Substantia nigra (tissue), 51 donors: ENCODE measurements at places on chromosomes 5 and 9.

- DNase-seq = no peak
Measured at GRCh38 chr9:104836767-104837166, 72.8 kb downstream of the NIPSNAP3B start.

DNA sequence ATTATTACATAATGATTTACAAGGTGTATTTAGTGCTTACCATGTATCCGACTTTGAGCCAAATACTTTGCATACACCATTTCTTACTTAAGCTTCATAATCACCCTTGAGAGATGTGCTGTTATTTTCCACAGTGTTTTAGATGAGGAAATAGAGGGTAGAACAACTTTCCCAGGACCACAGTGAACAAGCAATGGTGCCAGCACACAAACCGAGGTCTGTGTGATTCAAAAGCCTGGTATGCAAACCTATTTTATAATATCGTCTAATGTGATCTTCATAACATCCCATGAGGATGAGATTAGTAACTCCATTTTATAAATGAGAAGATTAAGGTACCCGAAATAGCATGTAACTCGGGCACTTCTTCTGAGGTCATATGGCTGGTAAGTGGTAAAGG is 294.7 kb downstream of the NSG2 start:
- no peak for DNase-seq

GRCh38 chr9:127075624-127076372 is 46.6 kb downstream of the ANGPTL2 start:
- DNase-seq = no peak

- DNase-seq = no peak
Measured at GRCh38 chr5:71719063-71719964, at the start of gene CARTPT. Gene CARTPT (plus strand): TSS chr5:71719275. CDS start chr5:71719294, 19 bp downstream.

GRCh38 chr5:35166043-35166442 is 64.2 kb downstream of the PRLR start:
- no peak for DNase-seq
